ENCODE measurements at places on chromosomes 2 and 18.

GRCh38 chr2:187299122-187299906, 148.7 kb downstream of the CALCRL start:
- DNase-seq = no peak

DNA sequence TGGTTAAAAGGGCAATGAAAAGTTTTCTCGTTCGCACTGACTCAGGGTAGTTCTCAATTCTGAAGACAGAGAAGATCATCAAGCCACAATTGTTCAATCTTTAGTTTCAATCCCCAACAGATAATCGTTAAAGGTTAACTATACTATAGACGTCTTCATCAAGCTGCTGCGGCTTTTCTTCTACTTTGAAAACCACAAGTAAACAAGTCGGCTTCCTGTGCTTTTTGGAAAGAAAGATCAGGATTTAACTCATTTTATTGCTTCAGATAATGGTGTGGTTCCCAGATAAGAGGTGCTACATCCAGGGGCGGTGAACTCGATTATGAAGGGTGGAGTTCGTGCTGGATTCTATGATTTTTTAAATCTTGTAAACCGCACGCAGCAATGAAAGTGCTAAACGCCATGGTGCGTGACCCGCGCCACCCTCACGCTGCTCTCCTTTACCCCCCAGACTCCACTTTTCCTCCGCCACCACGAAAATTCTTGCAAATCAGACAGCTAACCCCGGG, 545 bp upstream of the CDCA7 start:
- no peak for DNase-seq

DNA sequence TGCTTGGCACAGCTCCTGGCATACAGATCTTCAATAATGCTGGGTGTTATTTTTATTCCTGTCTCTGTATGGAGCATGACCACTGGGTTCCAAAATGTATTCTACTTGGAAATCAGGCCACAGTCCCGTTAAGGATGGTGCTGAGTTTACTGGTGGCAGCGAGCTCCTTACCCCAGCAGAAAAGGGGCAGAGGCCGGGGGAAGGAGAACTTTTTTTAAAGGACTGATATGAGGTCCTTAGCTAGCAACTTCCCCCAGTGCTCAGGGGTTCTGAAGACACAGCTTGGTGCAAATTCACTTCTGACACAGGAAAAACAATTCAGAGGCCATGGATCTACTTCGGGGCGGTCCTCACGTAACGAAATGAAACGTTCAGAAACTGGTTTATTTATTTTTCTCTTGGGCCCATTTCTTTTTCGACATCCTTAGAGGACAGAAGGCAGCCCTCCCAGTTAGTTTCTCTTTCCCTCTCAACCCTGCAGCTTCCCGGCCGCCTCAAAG, 872 bp downstream of the RDH14 start:
- DNase-seq = no peak

DNA sequence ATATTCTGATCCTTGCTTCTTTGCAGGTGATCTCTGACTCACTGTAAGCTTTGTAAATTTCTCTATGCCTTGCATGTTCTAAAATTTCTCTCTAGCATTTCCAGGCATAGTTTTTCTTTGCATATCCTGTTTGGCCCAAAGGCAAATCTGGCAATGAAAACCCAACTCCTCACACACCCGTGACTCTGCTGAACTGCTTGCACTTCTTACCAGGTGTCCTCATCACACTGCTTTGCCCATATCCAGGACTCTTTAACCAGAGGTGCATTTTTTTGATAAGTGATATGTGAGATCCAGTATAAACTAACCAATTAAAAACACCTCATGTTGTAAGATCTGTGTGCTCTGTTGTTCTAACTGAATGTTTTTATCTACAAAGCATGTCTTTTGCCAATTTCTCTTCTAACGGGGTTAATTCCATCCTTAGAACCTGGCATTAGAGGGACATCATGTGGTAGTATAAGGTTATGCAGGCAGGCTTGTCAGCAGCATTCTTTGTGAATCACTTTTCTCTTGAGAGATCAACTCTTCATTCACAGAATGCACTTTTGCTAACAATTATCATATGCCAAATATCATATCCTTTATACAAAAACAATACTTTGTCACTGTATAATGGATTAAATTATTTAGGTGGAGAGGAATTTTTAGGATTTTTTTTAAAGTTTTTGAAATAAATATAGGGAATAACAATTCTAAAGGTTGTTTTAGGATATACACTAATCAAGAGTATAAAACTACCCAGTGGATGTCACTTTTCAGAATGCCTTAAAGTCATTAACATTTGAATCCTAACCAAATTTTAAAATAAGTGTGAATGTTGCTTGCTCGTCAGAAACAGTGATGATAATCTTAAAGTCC, 20.8 kb upstream of the TMX3 start:
- no peak for DNase-seq

DNA sequence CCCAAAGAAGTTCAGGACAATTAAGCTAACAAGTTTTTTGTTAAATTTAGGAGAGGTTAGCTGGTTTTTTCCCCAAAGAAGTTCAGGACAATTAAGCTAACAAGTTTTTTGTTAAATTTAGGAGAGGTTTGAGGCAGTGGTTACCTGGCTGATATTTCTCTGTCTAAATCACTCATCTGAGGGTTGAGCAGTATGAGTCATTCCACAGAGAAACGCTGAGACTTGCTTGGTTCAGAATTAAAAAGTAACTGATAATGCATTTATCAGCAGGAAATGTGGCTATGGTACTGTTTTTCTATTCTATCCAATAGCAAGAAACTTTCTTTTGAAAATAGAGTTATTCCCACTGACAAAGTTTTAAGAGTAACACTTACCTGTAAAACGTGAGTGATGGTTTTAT, 22.8 kb upstream of the KIDINS220 start:
- DNase-seq = no peak

DNA sequence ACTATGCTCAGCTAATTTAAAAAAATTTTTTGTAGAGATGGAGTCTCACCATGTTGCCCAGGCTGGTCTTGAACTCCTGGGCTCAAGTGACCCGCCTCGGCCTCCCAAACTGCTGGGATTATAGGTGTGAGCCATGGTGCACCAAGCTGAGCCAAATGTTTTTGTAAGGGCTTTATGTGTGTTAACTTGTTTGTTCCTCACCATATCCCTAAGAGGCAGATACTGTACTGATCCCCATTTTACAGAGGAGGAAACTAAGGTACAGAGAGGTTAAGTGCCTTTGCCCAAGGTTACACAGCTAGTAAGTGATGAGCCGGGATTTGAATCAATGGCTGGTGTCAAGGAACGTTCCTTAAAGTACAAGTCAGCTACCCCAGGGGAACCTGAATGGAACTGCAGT, 85.3 kb upstream of the KLF7 start:
- DNase-seq = no peak

- DNase-seq = no peak
Measured at GRCh38 chr2:19359456-19359855, 1.0 kb upstream of the OSR1 start.

GRCh38 chr2:67032076-67032475, 365.1 kb upstream of the ETAA1 start:
- no peak for DNase-seq
